Smooth muscle cell of bladder (primary cell): ENCODE measurements at places on chromosomes 5 and 9. TPM values are rescaled to one million over a fixed set of nuclear protein-coding genes. Genes with fewer than 3 reads are reported as not detected.

CD72 gene
- 1.6 and 1.7 TPM in 2 replicates for total RNA-seq

LCN12 gene
- 0.28 TPM in 1 of 2 replicates, not detected in the other for total RNA-seq

ACTBL2 gene
- total RNA-seq: 1.1 and 3.0 TPM in 2 replicates

CCDC152 gene
- total RNA-seq: 1.1 and 1.6 TPM in 2 replicates

NEURL1B gene
- total RNA-seq: 0.71 and 0.74 TPM in 2 replicates

UNC5A gene
- under 0.01 TPM in 1 of 2 replicates, not detected in the other for total RNA-seq

PGM5 gene
- 4.5 and 14.9 TPM in 2 replicates for total RNA-seq

RGS7BP gene
- total RNA-seq: under 0.01 TPM in 2 replicates

UCK1 gene
- 15.5 and 16.0 TPM in 2 replicates for total RNA-seq

CDKN2B gene
- total RNA-seq: 18.5 and 37.2 TPM in 2 replicates
